ENCODE measurements at places on chromosomes 16 and 17. TPM values are rescaled to one million over a fixed set of nuclear protein-coding genes. Genes with fewer than 3 reads are reported as not detected.
A peak's percentile ranks its signal among the peaks of the same experiment; 100 is the strongest.

TAT gene
- total RNA-seq = not detected

GRCh38 chr17:34246881-34247280 lies 8.2 kb upstream of the CCL2 start:
- no peak for DNase-seq

SLC47A1 gene
- 10.0 TPM for total RNA-seq

TMEM132E gene
- total RNA-seq = 0.13 TPM

DNA sequence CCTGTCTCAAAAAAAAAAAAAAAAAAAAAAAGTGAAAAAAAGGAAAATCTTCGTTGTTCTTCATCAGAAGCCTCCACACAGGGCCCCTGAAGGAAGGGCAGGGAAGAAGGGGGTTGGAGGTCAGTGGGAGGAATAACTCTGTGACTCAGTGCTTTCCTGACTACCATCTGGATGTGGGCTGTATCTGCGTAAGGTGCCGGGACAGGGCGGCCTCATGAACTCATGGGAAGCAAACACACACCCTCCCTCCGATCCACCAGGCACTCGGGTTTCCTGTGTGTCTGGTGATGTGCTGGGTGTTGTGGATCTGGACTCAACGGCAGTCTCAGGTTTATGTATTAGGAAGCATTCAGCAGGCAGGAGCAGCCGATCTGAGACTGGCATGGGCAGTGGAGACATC lies 691.6 kb downstream of the WWOX start:
- no peak for DNase-seq

- no peak for DNase-seq
Observed at GRCh38 chr16:65418435-65418834, 296.6 kb upstream of the CDH11 start.

GRCh38 chr17:40605306-40605705 lies 40.0 kb upstream of the CCR7 start:
- DNase-seq = no peak

CLEC18B gene
- not detected for total RNA-seq

ARHGDIG gene
- total RNA-seq = not detected

GRCh38 chr17:57963149-57963511 lies 7.9 kb upstream of the CUEDC1 start:
- DNase-seq = no peak

DNA sequence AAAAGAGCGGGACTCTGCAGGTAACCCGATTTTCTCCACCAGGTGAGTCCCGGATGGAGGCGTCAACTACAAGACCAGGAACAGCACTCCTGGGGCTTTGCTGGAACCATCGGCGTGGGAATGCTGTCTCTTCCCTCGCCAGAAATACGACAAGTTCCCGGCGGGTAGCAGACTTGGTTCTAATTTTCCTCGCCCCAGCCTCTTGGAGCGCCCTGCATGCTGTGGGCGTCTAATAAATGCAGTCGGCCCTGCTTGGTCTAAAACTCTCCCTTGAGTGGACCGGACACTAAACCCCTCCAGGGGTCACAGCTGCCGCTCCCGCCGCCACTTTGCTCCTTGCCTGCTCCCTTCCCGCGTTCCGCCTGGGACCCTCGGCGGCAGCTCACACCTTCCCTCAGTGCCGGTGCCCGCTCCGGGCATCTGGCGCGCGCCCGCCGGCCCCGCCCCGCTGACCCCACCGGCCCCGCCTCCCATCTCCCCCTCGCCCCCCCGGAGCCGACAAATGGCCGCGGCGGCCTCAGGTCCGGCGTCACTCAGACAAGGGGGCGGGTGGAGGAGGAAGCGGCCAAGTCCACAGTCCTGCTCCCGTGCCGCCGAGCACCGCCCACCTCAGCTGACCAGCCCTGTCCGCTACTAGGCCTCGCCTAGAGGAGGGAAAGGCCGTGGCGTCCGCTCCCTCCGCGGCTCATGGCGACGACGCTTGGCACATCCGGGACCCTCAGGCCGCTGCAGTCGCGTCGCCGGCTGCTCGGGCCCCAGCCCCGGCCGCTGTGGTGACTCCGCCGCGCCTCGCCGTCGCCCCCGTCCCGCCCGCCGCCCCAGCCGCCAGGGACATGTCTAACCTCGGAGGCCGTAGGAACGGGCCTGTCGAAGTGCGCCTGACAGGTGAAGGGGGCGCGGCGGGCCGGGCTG lies 65.8 kb downstream of the KPNA2 start:
- DNase-seq = peak; percentile 97

CD300A gene
- total RNA-seq = 0.78 TPM

PLEKHH3 gene
- 28.7 TPM for total RNA-seq

GRCh38 chr16:64858076-64858475 lies 263.8 kb downstream of the CDH11 start:
- DNase-seq = no peak

DNA sequence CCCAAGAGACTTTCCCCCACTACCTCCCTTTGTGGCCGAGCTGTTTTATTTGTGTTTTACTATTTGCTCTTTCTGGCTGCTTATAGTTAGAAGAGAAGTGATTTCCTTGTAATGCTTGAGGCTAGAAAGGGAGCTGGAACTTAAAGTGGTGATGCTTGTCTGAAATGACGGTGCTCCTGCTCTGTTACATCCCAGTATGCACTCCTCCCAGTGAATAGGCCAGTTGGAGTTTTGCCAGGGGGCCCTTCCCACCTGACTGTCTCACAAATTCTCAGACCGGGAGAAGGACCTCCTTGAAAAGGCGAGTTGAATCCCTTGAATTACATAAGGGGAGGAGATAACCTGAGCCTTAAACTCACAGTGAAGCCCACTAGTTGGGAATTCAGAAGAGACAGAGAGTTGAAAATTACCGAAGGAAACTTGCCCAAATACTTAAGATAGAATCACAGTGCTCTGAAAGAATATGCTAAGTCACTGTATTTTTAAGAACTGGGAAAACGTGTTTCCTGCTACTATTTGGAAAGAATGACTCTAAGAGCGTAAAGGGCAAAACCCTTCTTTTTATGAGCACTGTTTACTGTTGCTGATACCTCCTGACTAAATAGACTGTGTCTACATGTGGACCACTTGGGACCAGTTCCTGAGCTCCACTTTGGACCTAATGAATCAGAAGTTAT lies 84.7 kb upstream of the CLEC3A start:
- peak; percentile 77 for DNase-seq

SPPL2C gene
- 0.13 TPM for total RNA-seq

DNA sequence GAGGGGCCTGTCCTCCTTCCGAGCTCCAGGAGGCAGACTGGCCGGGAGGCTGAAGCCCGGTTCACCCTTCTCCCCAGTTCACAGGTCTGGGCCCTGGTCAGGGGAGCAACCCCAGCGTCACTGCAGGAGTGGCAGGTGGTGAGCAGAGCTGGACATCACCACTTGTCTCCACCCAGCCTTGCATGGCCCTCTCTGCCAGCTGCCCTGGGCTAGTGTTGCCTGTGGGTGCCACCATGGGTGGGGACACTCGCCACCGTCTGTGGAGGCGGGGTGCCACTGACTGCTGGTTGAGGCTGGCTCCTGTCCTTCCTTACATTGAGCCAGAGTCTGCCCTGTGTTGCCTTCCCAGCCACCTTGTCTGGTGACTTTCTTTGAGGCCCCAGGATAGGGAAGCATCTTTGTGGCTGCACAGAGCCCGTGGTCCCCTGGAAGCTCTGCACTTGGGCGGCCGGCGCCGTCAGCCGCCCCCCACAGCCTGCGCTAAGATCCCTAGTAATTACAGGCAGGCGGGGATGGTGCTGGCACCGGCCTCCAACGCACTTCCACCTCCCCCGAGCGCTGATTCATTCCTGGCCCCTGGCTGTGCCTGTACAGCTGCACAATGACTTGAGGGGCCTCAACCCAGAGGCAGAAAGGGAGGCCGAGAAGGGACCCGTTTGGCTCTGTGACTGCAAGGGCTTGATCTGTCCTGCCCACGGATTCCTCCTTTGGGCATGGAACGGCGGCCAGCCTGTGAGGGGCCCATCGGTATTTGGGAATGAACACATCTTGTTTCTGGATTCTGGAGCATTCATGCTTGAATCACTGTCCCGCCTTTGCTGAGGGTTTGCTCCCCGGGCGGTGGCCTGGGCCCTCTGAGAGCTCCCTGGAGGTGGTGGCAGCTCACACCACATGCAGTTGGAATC lies 5.2 kb downstream of the BAIAP2 start:
- no peak for DNase-seq

P2RX5 gene
- total RNA-seq = not detected

- DNase-seq = peak; percentile 79
Observed at GRCh38 chr17:72985882-72986720, 106.4 kb downstream of the SLC39A11 start.

GRCh38 chr17:63349478-63350000 lies 96.6 kb downstream of the CYB561 start:
- no peak for DNase-seq

- DNase-seq = no peak
Observed at GRCh38 chr16:85391175-85391707, 221.9 kb upstream of the GSE1 start.

- DNase-seq = no peak
Observed at GRCh38 chr17:63703556-63704258, 3.8 kb upstream of the LIMD2 start.

TMC7 gene
- total RNA-seq = 0.50 TPM

DNA sequence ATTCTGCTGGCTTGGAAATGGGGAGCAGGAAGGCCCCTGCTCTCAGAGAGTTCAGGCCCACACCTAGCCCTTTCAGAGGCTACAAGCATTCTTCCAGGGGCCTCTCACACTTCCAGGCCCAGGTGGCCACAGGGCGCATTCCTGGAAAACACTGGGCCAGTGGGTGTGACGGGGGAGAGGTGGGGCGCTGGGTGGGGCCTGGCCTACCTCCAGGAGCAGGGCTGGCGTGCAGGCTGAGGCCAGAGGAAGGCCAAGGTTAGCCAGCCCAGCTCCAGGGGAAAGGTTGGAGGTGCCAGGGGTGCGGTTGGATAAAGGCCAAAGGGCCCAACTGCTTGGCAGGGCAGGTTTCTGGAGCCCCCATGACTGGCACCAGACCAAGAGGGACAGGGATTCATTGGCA lies 198.2 kb downstream of the MAF start:
- DNase-seq = peak; percentile 26

GRCh38 chr17:1736348-1737281 lies 6.1 kb upstream of the SERPINF2 start:
- peak; percentile 22 for DNase-seq

DNA sequence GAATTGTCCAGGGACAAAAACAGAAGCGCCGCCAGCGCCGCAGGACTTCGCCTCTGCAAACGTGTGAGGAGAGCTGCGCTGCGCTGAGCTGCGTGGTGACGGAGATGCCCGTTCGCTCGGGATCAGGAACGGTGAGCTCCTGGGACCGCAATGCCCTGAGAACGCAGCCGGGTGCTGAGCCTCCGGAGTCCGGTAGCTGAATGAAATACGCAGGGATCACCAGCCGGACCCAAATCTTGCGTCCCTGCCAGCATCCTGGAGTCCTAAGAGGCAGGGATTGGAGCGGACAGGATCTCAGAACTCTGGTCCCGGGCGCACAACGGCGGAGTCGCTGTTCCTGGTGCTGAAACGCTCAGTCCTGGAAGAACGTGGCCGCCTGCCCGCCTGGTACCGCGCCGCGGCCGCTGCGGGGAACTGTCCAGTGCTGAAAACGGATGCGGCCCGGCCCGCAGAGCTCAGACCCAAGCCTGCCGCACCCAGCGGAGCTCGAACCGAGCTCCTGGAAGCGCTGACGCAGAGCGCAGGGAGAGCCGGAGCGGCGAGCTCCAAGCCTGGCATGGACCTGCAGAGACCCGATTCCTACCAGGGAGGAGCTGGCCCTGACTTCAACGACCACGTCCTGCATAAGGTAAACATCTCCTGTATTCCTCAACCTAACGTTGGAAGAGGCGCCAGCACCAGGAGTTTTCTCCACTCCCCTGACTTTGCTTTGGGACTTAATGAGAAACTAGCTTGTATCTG lies 41.5 kb downstream of the CD300LF start:
- DNase-seq = peak; percentile 88

DNA sequence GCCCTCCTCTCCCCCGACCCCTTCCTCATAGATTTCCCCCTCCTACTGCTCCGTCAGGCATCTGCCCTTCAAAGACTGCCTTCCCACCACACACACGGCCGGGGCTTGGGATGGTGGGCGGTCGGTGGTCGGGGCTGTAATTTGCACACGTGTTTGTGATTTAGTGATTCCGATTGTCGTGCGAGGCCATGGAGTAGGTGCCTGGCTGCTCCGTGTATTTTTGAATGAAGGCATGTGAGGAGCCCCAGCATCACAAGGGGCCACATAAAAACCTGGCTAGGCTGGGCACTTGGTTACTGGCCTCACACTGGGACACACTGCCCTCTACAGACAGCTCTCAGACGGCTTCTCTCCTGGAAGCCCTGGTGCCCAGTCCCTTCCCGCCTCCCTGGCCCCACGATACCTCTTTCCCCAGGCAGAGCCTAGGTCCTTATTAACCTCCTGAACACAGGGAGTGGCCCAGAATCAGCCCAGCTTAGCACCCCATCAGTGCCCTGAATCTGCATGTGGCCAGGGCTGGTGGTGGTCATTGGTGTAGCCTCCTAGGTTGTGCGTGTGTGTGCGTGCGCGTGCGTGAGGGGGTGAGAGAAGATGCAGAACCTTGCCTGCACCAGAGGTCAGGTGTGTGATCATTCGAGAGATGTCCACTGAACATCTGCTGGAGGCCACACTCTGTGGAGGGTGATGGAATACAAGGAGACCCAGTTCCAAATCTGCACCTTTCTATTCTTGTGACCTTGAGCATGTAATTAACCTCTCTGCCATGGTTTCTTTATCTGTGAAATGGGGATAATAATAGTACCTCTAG lies 1.3 kb upstream of the SOCS1 start:
- peak; percentile 84 for DNase-seq

GRCh38 chr17:74024871-74025531 lies 178.5 kb upstream of the RPL38 start:
- no peak for DNase-seq

DNA sequence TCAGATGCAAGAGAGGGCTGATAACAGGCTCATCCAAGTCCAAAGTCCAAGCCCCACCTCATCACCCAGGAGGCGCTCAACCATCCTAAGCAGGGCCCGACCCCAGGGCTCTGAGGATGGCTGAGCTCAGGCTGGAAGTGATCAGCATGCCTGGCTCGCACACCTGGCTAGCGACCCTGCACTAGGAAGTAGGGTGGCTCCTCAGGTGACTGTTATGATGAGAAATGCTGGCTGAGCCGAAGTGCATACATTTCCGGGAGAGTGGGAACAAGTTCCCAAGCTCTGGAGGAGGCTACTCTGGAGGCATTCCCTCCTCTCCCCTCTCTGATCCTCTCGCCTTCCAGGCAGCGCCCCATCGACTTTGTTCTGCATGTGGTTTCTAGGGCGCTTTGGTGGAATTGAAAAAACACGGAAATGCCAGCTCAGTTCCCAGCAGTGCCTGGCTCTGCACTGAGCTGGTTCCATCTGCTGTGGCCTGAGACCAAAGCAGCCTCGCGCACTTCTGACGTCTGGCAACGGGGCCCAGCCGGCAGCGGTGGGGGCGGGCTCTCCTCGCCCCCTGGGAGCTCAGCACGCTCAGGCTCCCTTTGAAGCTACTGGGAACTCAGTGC lies 130.3 kb downstream of the IRF8 start:
- DNase-seq = peak; percentile 23
